Occipital lobe (tissue), 3 donors: ENCODE measurements at places on chromosomes 13 and 19.

- no peak for DNase-seq
Measured at GRCh38 chr13:30744056-30744680, 8.8 kb downstream of the ALOX5AP start.

- DNase-seq, result no peak
Measured at GRCh38 chr19:51735759-51736449, 12.1 kb upstream of the HAS1 start.

- DNase-seq, result no peak
Measured at GRCh38 chr19:51439021-51439465, 19.2 kb downstream of the SIGLEC8 start.

DNA sequence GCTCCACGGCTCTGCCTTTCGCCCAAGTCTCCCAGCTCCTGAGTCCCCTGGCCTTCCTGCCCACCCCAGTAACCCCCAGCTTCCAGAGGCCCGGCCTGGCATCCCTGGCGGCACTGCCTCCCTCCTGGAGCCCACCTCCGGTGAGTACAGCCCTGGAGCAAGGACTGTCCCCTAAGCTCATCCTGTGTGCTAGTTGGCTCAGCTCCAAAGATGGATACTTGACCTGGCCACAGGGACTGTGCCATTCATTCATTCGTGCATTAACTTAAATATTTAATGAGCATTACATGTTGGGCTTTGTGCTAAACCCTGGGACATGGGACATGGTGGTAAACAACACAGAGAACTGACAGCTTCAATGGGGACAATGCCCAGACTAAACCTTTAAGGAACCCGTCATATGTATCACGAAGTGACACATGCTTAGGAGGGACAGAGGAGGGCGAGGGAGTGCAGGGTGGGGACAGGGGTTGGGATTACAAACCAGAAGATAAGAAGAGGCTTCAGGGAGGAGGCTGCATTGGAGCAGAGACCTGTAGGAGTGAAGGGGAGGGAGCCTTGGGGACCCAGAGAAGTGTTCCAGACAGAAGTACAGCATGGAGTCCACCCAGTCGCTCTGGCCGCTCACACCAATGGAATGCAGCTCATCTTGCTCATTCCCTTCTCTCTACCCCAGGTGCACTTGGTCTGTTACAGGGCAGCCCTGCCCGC lies 6.9 kb upstream of the OVOL3 start:
- no peak for DNase-seq

DNA sequence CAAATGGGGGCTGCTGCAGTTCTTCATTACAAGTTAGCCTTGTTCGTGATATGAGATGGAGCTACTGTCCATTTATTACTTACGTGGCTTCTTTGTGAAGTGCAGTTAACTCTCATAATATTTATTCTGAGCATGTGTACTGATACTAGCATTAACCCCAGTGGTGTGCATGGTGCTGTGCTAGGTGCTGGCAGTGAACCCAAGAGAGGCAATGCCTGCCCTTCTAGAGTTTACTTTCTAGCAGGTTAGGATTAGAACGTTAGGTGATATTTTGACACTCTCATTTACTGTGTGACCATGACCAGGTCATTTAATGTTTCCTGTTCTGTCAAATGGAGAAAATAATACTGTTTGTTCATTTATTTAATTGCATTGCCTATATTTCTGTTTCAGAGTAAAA lies 16.9 kb downstream of the PIBF1 start:
- no peak for DNase-seq

GRCh38 chr19:31701146-31701545 lies 351.9 kb upstream of the TSHZ3 start:
- DNase-seq, result no peak
